Activated CD8-positive, alpha-beta T cell treated with anti-CD3 and anti-CD28 coated beads, Interleukin-2, amount 10 ng/mL, durations not matched to agents 7 days and 5 days (primary cell): ENCODE measurements at places on chromosomes 2 and 18.

DNA sequence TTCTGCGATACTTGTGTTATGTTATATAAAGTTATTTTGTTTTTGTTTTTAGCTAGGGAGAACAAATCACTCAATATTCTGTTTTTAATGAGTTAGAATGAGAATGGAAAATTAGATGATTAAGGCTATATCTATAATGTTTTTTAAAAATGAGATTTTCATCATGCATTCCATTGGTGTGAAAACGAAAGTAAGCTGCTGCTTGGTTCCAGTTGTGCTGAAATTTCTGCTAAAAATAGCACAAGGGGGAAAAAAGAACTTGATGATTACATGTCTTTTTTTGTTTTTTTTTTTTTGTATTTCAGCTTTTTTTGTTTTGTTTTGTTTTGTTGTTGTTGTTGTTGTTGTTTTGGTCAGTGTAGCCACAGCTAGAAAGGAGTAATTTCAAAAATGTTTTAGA is 242.6 kb upstream of the KCNJ3 start:
- DNase-seq, result no peak

- DNase-seq, result no peak
These were observed 245.0 kb upstream of the NT5C1B start for GRCh38 chr2:18834341-18834740.

DNA sequence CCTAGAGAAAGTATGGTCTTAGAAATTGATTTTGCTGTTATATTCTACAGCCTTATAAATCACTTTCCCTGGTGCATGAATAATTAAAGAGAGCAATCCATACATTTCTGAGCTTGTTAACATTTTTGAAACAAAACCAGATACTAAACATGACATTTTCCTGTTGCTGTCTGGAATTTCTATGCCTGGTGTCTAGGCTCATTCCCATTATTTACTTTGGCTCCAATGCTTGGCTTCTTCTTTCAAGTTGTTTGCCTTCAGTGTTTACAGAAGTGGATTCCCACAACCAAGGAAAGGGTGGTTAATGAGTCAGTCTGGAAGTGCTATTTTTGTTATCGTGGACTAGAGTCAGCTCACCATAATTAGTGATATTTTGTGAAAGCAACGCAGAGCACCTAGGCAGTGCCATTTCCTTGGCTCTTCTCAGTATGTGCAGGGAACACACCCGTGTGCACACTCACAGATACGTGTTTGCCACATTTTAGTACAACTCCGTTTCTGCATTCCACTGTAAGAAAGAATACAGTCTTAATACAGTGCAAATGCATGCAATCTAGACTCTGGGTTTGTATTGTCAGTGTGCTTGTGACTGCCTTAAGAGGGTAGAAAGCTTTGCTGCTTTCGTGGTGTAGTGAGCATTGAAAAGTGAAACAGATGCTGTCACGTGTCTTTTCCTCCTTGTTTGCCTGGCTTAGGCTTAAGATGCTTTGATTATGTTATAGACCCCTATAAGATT is 185.0 kb upstream of the RASGRP3 start:
- DNase-seq, result no peak

DNA sequence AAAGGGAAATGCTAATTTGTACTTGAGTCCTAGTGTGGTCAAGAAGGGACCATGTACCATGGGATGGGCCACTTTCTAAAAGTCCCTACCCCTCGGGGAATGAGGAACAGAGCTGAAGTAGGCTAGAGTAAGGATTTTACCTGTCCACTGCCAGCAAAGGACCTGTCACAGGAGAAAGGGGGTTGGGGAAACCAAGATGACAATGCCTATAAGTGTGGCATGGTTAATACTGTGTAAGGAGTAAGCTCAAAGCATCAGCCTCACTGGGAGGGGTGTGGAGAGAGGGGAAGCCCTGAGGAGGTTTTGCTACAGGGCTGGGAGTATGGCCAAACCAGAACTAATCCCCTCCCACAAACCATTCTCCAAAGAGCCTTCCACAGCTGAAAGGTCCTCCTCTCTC is 15.8 kb downstream of the GKN2 start:
- DNase-seq, result no peak

DNA sequence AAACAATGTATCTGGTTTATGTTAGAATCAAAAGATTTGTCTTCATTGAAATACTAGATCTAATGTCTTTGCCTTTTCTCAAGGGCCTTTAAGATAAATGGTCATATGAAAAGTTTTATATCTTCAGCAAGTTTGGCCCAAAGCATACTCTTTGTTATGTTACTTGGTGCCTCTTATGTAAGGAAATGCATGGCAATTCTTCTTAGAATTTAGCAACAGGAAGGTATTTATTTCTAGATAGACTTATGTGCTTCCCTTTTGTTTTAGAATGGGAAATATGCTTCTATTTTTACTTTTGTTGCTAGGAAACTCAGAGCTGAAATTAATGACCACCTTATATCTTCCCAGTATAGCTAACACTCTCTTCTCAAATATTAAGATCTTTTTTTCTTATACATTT is 117.4 kb upstream of the DLX2 start:
- DNase-seq, result no peak

DNA sequence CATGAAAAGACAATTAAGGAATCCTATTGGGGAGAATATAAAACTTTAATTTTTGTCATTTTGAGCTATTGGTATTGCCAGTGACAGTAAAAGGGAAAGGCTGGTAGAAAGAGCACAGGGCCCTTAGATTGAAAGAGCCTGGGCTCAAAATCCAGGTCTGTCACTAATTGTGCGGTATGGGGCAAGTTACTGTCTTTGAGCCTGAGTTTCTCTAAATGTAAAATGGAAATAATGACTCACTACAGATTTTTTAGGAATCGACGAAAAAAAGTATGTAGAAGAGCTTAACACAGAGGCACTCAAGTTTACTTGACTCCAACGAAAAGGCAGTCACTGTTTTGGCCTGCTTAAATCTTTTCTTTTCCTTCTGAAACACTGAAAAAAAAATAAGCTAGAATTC is 7.0 kb downstream of the NDUFV2 start:
- DNase-seq, result no peak

- DNase-seq, result no peak
These were observed 59.0 kb upstream of the LAPTM4A start for GRCh38 chr2:20110383-20110782.

DNA sequence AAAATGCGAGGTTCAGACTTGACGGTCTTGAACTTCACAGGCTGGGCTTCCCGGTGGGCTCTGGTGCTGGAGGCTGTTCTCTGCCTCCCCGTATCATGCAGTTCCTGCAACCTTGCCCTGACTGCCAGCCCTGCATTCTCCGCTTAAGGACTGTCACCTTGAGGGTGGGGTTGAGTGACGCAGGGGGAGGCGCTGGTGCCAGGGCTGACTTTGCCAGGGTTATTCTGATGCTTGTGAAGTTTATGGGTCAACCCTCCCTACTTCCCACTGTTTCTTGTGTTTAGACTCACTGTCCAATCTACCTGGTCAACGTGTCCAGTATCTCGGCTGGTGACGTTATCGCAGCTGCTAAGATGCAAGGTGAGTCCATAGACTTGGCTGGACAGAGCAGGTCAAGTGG is 37.5 kb upstream of the MAPRE3 start:
- DNase-seq, result no peak

DNA sequence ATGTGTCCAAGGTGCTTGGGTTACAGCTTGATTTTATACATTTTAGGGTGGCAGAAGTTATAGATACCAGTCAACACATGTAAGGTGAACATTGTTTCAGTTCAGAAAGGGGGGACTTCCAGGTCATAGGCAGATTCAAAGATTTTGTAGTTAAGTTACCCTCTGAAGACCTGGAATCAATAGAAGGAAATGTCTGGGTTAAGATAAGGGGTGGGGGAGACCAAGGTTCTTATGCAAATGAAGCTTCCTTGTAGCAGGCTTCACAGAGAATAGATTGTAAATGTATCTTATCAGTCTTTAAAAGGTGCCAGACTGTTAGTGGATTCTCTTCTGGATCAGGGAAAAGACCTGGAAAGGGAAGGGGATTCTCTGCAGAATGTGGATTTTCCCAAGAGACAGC is 42.4 kb downstream of the BMPR2 start:
- no peak for DNase-seq

- DNase-seq, result no peak
These were observed at the start of gene DHRS9 for GRCh38 chr2:169069341-169069740. TSS of gene DHRS9 (plus strand) at chr2:169069563. CDS start at chr2:169081582, 12,019 bp downstream.

- no peak for DNase-seq
These were observed 10.7 kb downstream of the MERTK start for GRCh38 chr2:111909079-111909478.

GRCh38 chr2:45299361-45299760 is 290.1 kb upstream of the SIX2 start:
- DNase-seq, result no peak

DNA sequence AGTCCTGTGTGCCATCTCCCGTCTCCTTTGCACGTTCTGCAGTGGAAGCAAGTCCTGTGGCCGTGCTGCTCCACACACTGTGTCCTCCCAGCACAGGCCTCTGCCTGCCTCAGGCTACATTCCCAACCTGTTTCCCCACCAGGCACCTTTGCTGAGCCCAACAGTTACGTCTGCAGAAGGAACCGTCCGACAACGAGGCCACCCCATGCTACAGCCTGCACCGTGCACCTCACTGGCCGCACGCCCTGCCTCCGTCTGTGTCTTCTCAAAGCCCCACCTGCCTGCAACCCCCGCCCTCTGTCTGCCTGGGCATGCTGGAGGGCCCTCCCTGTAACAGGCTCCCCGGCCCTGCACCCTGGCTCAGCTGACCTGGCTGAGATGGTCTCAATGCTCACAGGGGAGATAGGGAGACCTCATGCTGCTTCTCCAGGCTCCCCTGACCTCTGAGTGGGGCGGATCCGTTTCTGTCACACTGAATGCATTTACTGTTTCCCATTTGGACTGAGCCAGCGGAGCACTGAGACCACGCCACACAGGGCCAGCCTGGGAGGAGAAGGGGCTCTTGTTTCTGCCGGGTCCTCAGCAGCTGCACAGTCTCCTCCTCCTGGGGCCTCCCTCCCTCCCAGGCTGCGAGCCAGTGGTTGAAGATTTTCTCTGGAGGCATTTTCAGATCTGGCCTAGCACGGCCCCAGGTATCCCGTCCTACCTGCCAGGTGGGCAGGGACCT is 109.1 kb upstream of the OTOS start:
- DNase-seq, result peak; percentile 13

- no peak for DNase-seq
These were observed 155.3 kb upstream of the TWIST2 start for GRCh38 chr2:238692562-238692961.

DNA sequence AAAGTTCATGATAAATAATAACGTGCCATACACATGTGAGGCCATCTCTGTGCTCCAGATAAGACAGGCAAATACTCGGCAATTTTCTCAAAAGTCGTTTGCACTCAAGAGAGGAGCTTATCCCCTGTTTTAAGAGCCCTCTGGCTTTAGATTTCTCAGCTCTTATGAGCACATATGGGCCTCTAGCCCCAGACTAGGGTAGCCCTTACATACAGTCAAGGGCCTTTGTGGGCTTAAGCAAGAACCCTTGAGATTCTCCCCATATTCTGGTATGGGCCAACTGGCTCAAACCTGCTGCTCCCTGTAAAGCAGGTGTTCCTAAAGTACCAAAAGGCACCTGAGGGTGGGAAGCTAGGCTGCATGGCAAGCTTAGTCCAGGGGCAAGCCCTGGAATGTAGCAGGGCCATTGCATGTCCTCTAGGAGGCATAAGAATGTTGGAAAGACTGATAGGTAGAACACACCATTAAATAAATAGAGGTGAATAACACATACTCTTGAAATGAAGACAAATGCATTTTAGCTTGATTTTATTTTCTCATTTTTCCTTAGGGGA is 66.1 kb downstream of the FASTKD2 start:
- no peak for DNase-seq

GRCh38 chr18:5456577-5457461 is 87.0 kb downstream of the EPB41L3 start:
- no peak for DNase-seq

GRCh38 chr2:8998418-8999101 is 4.9 kb downstream of the MBOAT2 start:
- no peak for DNase-seq

- no peak for DNase-seq
These were observed 98.0 kb downstream of the MEP1B start for GRCh38 chr18:32287873-32288272.

DNA sequence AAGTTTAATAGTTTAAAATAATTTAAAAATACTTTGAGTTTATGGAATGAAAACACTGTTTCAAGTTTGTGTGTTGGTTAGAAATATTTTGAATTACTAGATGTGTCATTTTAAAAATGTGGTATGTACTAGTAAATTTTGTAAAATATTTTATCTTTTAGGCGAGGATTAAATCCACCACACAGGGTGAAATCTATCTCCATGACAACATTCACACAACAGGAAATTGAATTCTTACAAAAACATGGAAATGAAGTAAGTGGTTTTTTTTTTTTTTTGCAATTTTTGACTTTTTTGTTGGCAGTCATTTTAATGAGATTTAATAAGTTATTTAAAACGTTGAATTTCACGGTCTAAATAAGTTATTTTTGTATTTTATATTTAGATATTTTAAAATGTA is 19.4 kb downstream of the AGFG1 start:
- no peak for DNase-seq

GRCh38 chr2:160205505-160205904 is 5.4 kb upstream of the ITGB6 start:
- DNase-seq, result no peak

- peak; percentile 68 for DNase-seq
These were observed 818 bp downstream of the ITGB1BP1 start for GRCh38 chr2:9422321-9423099.

- DNase-seq, result no peak
These were observed 70.7 kb downstream of the HDAC4 start for GRCh38 chr2:239329972-239330572.

DNA sequence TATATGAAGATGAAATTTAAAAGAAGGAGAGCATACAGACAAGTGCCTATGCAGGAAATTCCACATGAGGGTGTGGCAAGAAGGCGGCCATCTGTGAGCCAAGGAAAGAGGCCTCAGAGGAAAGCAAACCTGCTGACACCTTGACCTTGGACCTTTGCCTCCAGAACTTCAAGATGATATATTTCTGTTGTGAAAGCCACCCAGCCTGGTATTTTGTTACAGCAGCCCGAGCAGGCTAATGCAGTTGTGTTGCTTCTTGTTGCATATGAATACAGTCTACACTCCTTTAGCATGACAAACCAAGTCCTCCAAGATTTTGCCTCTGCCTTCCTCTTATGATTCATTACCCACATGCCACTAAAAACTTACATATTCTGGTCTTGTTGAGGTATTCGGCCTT is 374.8 kb upstream of the TRIB2 start:
- DNase-seq, result no peak

DNA sequence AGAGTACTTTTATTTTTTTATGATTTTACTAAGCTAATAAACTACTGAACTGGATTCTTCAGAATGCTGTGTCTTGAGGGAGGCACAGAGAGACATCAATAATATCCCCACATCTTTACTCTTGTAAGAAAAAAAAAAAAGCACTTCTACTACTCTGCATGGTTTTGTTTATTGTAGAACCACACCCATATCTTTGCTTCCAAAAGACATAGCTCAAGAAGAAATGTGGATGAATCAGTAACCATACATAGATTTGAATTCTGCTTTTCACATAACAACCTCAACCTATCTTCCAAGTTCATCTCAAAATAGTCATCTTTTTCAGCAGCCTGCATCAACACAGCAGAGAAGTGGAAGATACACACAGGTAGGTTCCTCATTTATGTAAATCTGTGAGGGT is 12.2 kb upstream of the COL5A2 start:
- DNase-seq, result no peak

- DNase-seq, result no peak
These were observed 74.3 kb upstream of the ST3GAL5 start for GRCh38 chr2:85963068-85963467.
